Mononuclear cell (primary cell): ENCODE measurements at places on chromosomes 12 and 14. TPM values are rescaled to one million over a fixed set of nuclear protein-coding genes. Genes with fewer than 3 reads are reported as not detected.

Gene AICDA
- not detected for total RNA-seq

Gene SEL1L
- total RNA-seq: 57.0 TPM

Gene GLIPR1L2
- 0.10 TPM for total RNA-seq

Gene CLEC4A
- 31.3 TPM for total RNA-seq

Gene KNTC1
- total RNA-seq: 26.2 TPM

Gene RNASE1
- not detected for total RNA-seq

Gene FGF6
- total RNA-seq: not detected

Gene ANKRD13A
- total RNA-seq: 134 TPM

Gene RARG
- total RNA-seq: 6.6 TPM

Gene SLC25A21
- not detected for total RNA-seq

Gene ERP27
- 8.3 TPM for total RNA-seq
